ENCODE measurements at places on chromosomes 5 and 9. TPM values are rescaled to one million over a fixed set of nuclear protein-coding genes. Genes with fewer than 3 reads are reported as not detected.

C9 gene
- total RNA-seq = not detected

SCGB3A2 gene
- total RNA-seq = not detected

GRCh38 chr5:38600329-38601045 is 44.0 kb upstream of the LIFR start:
- no peaks in the 10 kb centered on the region for H3K36me3 ChIP-seq
- DNase-seq = no peak
- no peak overlapping the region for H3K27ac ChIP-seq
- H3K4me1 ChIP-seq = no peaks in the 10 kb centered on the region
- no peak overlapping the region for H3K4me3 ChIP-seq

GRCh38 chr5:131436081-131436480 is 172.2 kb downstream of the CDC42SE2 start:
- H3K4me1 ChIP-seq = no peaks in the 10 kb centered on the region
- peaks cover 87% of the 10 kb centered on the region for H3K36me3 ChIP-seq

GRCh38 chr9:25857147-25857546 is 178.9 kb upstream of the TUSC1 start:
- H3K4me1 ChIP-seq = no peaks in the 10 kb centered on the region
- no peak overlapping the region for H3K4me3 ChIP-seq
- H3K36me3 ChIP-seq = no peaks in the 10 kb centered on the region
- H3K27ac ChIP-seq = no peak overlapping the region
- DNase-seq = no peak
- H3K27me3 ChIP-seq = no peaks in the 10 kb centered on the region

DNA sequence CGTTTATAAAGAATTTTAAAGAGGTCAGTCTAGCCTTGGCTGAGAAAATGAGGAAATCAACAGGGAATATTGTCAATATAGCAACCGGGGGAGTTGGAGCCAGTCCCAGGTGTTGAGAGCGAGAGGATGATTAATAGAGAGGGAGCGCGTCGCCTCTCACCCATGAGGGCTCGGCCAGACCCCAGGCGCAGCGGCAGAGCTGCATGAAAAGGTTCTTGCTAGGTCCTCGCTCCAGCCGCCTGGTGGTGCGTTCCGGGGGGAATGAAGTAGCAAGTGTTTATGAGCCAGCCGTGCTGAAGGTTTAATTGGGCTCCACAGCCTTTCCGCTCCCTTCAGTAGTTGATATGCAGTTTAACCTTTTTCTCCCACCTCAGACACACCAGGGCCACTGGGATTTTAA is 167.3 kb upstream of the IRX1 start:
- H3K27ac ChIP-seq = no peak overlapping the region
- H3K4me1 ChIP-seq = no peaks in the 10 kb centered on the region
- H3K27me3 ChIP-seq = no peaks in the 10 kb centered on the region
- H3K4me3 ChIP-seq = no peak overlapping the region
- DNase-seq = no peak

DNA sequence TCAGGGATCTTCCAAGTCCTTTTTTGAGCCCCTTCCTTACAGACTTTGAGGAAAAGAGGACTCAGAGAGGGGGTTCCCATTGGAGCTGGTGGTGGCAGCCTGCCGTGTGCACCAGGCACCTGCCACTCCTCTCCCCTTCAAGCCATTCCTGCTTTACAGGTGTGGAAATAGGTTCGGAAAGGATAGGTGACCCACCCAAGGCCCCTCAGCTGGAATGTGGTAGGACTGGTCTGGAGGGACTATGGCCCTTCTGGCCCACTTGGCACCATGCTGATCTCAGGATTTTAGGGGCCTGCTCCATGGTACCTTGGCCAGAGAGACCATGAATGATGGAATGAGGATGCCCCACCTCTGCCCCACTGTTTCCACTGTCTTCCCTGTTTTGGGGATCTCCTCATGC is 1.4 kb downstream of the GALNT12 start:
- no peaks in the 10 kb centered on the region for H3K36me3 ChIP-seq
- peak overlapping the region; percentile 86 for H3K4me3 ChIP-seq

DNA sequence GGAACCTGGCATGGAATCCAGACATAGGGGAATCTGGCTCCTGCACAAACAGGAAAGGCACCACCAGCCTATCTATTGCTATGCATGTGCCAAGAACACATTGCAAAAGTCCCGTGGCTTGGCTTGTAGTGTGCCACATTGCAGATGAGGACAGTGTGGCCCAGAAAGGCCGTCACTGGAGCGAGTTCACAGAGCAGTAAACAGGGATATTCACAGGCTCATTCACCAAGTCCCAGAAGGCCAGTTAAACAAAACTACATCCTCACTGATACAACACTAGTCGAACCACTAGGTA is 39.6 kb upstream of the TRIM32 start:
- H3K36me3 ChIP-seq = peaks cover 5% of the 10 kb centered on the region
- no peaks in the 10 kb centered on the region for H3K27me3 ChIP-seq
- no peak for DNase-seq
- no peaks in the 10 kb centered on the region for H3K4me1 ChIP-seq
- H3K4me3 ChIP-seq = no peak overlapping the region

- H3K27me3 ChIP-seq = no peaks in the 10 kb centered on the region
- no peak overlapping the region for H3K27ac ChIP-seq
- H3K36me3 ChIP-seq = peaks cover 3% of the 10 kb centered on the region
- no peak for DNase-seq
- H3K4me1 ChIP-seq = peaks cover 6% of the 10 kb centered on the region
- no peak overlapping the region for H3K4me3 ChIP-seq
Observed at GRCh38 chr9:136855461-136856078, 3.4 kb downstream of the MAMDC4 start.

LHFPL2 gene
- 11.0 TPM for total RNA-seq

DNA sequence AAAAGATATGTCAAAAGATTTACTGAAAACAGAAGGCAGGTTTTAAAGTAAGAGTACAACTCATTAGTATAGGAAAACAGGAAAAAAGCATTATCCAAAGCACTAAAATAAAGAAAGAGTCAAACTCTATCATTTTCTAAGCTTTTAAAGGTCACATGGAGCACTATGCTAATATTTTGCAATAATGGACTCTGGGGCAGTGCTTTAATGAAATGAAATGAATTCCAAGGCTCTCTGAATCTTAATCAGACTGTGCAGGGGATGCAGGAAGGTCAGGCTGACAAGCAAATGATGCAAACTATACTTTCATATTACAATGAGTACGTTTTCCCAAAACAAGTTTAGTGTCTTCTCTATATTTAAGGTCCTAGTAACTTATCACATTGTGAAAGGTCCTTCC is 981.9 kb upstream of the DMAC1 start:
- no peak overlapping the region for H3K27ac ChIP-seq
- H3K36me3 ChIP-seq = no peaks in the 10 kb centered on the region
- DNase-seq = no peak
- no peaks in the 10 kb centered on the region for H3K4me1 ChIP-seq

DNA sequence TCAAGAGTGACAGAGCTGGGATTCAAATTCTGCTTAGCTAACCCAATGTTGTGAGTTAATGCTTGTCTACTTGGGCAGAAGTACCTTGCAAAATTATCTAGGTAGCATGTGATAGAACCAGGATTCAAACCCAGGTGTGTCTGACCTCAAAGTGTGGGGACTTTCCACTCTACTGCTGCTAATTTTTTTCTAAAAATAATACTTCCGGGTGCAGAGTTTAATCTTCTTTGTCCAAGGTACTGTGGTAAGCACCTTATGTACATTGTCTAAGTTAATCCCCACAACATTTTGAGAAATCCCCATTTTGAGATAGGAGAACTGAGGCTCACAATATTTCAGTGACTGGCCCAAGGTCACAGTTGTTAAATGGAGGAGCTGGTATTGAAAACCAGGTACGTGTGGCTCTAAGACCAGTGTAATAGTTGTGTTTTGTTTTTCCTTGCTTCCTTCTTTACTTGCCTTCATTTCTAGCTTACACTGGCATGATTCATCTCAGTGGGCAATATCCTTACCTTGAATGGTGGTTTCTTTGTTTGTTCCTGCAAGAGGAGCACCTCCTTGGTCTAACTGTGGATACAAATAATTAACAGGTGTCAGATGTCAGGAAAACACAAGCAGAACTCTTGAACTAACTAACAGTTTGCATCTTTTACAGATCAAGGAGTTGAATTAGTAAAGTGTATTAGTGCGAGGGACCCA is 7.5 kb downstream of the ALDOB start:
- H3K27ac ChIP-seq = peak overlapping the region; percentile 20
- DNase-seq = no peak
- H3K36me3 ChIP-seq = no peaks in the 10 kb centered on the region
- H3K27me3 ChIP-seq = peaks cover 7% of the 10 kb centered on the region
- H3K4me1 ChIP-seq = peaks cover 13% of the 10 kb centered on the region
- no peak overlapping the region for H3K4me3 ChIP-seq

GRCh38 chr5:432928-433791 is 9.8 kb upstream of the EXOC3 start:
- no peak overlapping the region for H3K4me3 ChIP-seq
- H3K36me3 ChIP-seq = no peaks in the 10 kb centered on the region
- H3K27ac ChIP-seq = no peak overlapping the region
- H3K27me3 ChIP-seq = peaks cover 11% of the 10 kb centered on the region
- peak; percentile 12 for DNase-seq

- H3K4me3 ChIP-seq = no peak overlapping the region
- H3K4me1 ChIP-seq = no peaks in the 10 kb centered on the region
- DNase-seq = no peak
- H3K36me3 ChIP-seq = peaks cover 21% of the 10 kb centered on the region
- H3K27ac ChIP-seq = no peak overlapping the region
- H3K27me3 ChIP-seq = no peaks in the 10 kb centered on the region
Observed at GRCh38 chr9:98784831-98785806, 11.2 kb downstream of the ANKS6 start.

DNA sequence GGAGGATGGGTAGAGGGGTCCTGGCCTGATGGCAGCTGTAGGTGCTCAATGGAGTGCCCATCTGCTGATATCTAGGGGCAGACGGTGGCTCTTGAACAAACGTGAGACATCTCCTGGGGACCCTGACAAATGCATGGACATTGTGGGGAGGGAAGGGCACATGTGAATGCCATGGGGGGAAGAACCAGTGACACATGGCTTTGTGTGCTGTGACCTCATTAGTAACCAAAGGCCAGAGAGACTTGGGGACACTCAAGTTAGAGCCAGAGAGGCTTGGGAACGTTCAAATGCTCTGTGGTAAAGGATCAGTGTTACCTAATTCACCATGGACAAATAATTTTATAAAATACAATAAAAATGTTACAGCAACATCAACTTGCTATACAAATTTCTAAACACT is 151.8 kb downstream of the ESM1 start:
- peak overlapping the region; percentile 77 for H3K27ac ChIP-seq
- no peak overlapping the region for H3K4me3 ChIP-seq
- peaks cover 46% of the 10 kb centered on the region for H3K4me1 ChIP-seq
- no peaks in the 10 kb centered on the region for H3K27me3 ChIP-seq

DNA sequence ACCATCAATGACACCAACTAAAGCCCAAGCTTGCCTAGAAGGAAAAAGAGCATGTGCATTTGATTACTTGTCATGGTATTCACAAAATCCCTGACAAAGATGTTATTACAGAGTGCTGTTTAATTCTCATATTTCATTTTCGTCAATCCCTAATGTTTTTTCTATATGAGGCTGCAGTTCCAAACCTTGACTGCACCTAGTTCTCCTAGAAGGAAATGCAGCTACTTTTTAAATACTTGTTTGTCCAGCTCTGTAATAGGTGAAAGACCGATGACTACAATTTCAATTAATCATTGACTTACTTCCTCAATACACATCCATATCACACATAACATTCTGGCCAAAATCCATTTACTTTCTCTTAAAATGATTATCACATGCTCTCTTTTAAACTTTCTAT is 28.1 kb downstream of the CEMIP2 start:
- H3K4me1 ChIP-seq = peaks cover 8% of the 10 kb centered on the region
- no peak overlapping the region for H3K4me3 ChIP-seq
- H3K27ac ChIP-seq = no peak overlapping the region
- peaks cover 65% of the 10 kb centered on the region for H3K36me3 ChIP-seq

PCDHA6 gene
- total RNA-seq = not detected

DNA sequence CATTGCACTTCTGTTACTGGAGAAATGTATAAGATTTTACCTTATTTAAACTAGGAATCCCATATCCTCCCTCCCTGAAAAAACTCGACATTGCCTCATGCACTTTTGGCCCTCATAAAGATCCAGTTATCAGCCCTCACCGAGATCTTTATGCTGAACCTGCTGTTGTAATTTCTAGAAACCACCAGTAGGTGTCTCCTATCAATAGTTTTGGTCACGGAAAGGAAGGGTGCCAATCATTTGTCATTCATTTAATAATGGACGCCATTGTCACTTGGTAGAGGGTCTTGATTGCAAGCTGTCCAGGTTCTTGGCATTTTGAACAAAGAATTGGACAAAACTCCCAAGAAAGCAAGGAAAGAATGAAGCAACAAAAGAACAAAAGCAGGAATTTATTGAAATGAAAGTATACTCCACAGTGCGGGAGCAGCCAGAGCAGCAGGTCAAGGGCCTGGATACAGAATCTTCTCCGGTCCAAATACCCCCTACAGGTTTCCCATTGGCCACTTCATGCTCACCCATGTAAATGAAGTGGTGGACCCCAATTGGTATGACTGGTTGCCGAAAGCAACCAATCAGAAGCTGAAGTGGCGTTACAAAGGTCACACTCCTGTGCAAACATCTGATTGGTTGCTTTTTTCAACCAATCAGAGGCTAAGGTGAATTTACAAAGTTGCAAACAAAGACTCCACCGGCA is 524.3 kb downstream of the PSAT1 start:
- H3K27me3 ChIP-seq = no peaks in the 10 kb centered on the region
- no peaks in the 10 kb centered on the region for H3K36me3 ChIP-seq
- H3K27ac ChIP-seq = no peak overlapping the region
- peaks cover 6% of the 10 kb centered on the region for H3K4me1 ChIP-seq

DNA sequence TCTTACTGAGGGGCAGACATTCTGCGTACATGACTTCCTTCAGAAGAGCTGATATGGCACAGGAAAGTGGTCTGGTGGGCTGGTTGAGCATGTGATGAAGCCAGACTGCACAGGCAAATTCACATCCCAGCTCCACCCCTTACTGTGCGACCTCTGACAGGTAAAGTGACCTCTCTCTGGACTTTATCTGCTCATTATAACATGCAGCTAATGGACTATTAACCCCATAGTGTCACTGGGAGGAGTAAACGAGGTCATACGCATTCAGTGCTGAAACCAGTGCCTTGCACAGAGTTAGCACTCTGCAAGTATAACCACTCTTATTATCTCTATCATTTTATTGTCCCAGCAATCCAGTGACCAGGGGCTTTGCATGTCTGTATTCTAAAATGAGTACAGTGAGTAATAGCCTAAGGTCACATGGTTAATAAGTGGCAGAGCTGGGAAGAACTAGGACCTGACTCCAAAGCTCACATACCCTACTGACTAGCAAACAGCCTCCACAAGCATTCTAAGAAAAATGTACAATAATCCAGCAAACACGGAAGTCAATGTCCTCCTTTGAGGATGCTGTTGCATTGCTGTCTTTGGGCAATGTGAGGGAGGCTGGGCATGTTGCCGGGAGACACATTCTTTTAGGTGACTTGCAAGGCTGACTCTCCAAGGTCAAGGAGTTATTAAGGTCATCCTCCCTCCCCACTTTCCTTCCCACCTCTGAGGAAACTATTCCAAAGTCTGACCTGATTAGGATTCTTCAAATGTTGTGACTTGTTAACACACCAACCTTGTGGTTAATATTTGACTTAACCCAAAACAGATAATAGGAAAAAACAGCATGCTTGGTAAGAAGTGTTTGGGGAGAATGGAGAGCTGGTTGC is 19.0 kb downstream of the GLRX start:
- H3K27me3 ChIP-seq = no peaks in the 10 kb centered on the region
- H3K27ac ChIP-seq = no peak overlapping the region
- H3K4me1 ChIP-seq = peaks cover 12% of the 10 kb centered on the region
- no peak overlapping the region for H3K4me3 ChIP-seq
- peaks cover 4% of the 10 kb centered on the region for H3K36me3 ChIP-seq
